ENCODE measurements at places on chromosomes 5 and 9.
A peak's percentile ranks its signal among the peaks of the same experiment; 100 is the strongest.

DNA sequence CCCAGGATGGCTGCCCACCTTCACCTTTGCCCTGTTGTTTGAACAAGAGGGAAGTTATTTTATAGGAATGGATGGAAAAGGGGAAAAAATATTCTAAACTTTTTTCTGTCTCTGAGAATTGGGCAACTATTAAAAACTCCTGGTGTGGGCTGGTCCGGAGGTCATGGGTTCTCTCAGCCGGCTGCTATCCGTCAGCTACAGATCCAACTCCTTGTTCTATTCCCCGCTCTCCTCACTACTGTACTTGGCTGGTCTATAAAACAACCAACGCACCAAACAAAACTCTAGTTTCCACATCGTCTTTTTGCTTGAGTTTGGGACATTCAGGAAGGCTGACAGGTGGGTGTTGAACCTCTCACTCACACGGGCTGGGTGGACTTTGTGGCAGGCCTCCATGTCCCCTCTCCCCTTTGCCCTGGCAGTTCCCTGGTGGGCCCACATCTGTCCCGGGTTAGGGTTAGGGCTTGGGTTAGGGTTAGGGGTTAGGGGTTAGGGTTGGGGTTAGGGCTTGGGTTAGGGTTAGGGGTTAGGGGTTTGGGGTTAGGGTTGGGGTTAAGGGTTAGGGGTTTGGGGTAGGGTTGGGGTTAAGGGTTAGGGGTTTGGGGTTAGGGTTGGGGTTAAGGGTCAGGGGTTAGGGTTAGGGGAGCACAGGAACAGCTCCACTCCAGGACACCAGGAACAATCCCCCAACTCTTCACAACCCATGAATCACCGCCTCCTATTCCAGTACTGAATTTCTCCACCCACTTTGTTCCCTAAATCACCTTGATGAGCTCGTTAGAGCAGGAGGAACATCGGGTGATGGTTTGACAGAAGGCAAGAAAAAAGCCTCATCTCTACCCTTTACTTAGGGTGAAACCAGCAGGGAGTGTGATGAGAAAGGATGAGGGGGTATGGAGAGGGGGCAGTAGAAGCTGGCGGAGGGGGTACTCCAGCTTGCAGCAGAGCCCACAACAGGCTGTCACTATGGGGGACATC is 302.1 kb upstream of the IRX4 start:
- no peak for DNase-seq

GRCh38 chr5:60583616-60584015 is 116.3 kb downstream of the DEPDC1B start:
- no peak for DNase-seq

DNA sequence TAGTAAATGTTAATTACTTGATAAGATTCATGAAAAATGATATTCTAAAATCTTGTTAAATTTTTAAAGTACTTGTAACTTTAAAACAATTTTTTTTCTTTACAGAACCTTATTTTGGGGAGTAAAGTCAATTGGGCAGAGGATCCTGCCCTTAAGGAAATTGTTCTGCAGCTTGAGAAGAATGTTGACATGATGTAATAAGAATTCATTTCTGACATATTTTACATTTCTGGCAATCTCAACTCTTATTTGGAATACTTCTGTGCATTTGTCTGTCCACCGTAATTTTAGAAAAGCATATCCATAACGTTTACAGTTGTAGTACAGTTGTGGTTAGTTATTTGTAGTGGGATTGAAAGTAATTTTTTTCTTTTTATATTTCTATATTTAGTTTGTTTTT is 20.2 kb downstream of the CENPH start:
- no peak for DNase-seq

GRCh38 chr5:79795764-79796398 is 106.2 kb downstream of the CMYA5 start:
- no peak for DNase-seq

DNA sequence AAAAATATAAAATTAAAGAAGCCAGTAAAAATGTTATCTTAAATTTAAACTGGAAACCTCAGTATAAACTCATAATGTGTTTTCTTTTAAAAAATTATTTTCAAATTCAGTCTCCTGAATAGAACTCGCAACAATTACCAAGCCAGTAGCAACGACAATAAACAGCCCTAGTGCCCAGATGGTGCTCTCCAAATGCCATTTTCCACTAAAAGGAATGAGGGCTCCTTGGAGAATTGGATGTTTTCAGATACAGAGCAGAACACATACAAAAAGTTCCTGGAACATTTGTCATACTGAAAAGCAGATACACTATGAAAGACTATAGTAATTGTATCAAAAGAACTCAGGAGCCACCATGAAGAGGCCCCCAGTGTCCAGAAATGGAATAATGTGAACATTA is 97.4 kb downstream of the TMC1 start:
- DNase-seq = no peak

DNA sequence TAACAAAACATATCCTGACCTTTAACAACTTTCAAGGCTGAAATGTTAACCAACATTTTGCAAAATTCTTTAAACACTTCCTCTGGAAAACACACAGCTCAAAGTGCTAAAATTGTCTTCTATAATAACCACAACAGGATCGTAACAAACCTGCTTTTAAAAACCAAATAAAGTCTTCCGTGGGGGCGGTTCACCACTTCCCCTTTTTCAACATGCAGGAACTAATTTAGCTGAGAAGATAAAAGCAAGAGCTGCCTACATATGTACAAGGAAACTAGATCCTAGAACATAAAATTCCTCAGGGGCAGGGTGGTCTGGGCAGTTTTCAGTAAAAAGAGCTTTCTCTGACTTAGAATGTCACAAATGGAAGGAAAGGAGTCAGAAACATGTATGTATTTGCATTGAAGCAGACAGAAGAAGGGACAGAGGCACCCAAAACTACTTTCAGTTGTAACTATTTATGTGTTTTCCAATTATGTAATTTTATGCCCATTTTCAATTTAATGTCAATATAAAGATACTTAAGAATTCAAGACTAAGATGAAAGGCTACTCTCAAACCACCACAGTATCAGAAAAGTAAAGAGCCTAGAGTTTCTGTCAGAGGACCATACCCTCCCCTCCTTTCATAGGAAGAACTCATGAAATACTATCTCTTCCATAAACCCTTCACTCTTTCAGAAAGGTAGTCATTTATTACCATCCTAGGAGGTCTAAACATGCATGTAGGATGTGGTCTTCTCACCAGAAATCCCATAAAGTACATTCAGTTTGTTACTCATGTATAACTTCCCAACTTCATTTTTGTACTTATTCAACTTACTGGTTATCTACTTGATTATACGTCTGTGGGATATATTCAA is 185.9 kb upstream of the RASA1 start:
- DNase-seq = no peak

GRCh38 chr5:74326571-74327338 is 313.8 kb downstream of the ENC1 start:
- peak; percentile 11 for DNase-seq

- DNase-seq = no peak
Observed at GRCh38 chr9:111150181-111150580, 111.9 kb upstream of the LPAR1 start.

DNA sequence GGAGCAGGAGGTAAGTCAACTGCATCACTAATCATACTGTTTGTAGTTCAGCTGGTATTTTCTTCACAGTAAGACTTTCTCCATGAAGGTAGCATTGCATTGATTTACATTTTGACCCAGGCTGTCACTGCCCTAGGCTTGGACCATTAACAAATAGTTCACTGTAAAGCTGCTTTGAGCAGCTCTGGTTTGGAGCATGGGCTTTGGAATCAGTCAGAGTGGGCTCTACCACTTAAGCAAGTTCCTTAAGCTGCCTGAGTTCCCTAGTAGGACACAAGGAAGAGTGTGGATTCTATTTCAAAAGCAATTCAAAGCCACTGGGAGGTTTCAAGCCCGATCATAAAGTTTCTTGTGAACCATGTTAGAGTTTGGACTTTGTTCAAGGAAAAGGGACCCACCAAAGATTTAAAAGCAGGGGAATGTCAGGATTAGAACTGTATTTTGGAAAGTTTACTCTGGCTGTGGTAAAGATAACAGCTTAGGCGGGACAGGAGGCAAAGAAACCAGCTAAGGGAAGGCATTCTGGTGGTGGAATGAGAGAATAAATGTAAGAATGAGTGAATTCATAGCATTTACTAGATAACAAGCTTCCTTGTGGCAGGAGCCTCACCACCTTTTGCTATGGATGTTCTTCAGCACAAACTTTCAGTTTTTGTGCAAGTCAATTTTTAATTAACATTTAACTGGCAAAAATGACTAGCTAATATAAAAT is 12.3 kb upstream of the PANK3 start:
- no peak for DNase-seq

- DNase-seq = no peak
Observed at GRCh38 chr5:64180661-64181343, 15.2 kb downstream of the RNF180 start.

DNA sequence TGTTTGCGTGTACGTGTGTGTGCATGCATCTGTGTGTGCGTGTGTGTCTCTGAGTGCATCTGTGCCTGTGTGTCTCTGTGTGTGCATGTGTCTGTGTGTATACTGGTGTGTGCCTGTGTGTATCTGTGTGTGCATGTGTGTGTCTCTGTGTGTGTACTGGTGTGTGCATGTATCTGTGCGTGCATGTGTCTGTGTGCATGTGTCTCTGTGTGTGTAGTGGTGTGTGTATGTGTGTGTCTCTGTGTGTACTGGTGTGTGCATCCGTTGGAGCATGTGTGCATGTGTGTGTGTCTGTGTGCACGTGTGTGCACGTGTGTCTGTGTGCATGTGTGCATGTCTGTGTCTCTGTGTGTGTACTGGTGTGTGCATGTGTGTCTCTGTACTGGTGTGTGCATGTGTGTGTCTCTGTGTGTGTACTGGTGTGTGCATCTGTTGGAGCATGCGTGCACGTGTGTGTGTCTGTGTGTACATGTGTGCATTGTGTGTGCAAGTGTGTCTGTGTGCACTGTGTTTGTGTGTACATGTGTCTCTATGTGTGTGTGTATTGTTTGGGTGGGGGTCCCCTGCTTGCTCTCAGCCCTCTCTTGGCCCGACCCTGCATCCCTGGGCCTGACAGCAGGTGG is 23.8 kb upstream of the NOTCH1 start:
- DNase-seq = no peak

- no peak for DNase-seq
Observed at GRCh38 chr9:122897969-122898368, 7.2 kb downstream of the RC3H2 start.

GRCh38 chr9:32574858-32575257 is 1.9 kb upstream of the NDUFB6 start:
- no peak for DNase-seq

GRCh38 chr9:130639866-130640555 is 24.4 kb upstream of the PRDM12 start:
- DNase-seq = no peak

- peak; percentile 82 for DNase-seq
Observed at GRCh38 chr5:113487781-113488644, at the start of gene MCC. MCC (minus strand) TSS chr5:113488453.

DNA sequence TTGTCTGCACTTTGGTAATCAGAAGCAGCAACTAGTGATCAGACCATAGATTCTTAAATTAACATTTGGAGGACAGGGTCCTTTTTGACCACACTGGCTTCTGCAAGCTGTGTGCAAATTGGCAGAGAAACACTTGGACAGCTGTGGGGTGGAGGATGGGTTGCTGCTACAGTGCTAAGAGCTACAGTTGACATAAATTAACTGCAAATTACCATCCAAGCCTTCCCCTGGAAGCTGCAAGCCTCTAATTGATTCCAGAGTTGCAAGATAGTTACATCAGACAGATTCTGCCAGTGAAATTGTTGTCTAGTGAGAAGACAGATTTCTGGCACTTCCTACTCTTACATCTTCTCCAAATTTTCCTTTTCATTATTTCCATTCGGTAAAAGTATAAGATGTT is 517.7 kb downstream of the DIRAS2 start:
- DNase-seq = peak; percentile 7

DNA sequence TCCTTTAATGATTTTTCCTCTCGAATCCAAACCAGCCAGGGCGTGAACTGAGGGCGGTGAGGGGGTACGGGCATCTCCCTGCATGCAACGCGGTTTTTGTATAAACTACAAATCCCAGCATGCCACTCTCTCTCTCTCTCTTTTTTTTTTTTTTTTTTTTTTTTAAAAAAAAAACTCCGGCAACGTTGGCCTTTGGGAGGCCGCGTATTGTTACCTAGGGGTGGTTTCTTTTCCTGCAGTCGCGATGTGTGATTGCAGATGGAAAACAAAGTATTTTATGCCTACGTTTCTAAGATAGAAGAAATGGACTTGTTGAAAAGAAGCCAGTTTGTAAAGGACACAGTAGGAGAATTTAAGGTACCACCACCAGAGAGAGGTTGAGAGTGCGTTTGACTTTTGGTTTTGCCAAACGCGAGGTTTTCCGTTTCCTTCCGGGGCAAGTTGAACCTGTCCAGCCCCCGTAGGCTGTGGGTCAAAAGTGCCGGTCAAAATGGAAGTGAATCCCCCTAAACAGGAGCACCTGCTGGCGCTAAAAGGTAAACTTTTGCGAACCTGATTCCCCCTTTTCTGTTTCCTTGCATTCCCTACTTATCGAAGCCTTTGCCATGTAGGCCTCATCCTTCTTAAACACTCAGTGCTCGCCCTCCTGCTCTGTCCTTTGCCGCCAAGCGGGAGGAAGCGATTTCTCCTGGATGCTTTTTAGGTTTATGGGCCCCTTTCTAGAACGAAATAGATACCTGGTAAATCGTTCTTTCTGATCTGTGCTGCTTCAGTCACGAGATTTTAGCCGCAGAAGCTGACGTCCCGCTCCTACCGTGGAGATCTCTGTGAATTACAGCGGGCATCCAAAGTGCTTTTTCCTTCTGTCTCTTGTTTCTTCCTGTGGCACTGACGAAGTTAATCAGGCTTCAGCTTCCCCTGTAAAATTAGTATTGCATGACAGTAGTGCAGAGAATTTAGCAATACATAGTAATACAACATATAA is at the start of the genes SHLD3 and TRAPPC13:
Gene SHLD3, plus strand, starts transcription at position 457 of the 985 bp plus-strand sequence. CDS start 4,561 bp downstream, outside the sequence.
Gene TRAPPC13, plus strand, starts transcription at position 457 of the 985 bp plus-strand sequence. Its CDS starts 34 bp downstream, at position 491.
- DNase-seq = peak; percentile 56

DNA sequence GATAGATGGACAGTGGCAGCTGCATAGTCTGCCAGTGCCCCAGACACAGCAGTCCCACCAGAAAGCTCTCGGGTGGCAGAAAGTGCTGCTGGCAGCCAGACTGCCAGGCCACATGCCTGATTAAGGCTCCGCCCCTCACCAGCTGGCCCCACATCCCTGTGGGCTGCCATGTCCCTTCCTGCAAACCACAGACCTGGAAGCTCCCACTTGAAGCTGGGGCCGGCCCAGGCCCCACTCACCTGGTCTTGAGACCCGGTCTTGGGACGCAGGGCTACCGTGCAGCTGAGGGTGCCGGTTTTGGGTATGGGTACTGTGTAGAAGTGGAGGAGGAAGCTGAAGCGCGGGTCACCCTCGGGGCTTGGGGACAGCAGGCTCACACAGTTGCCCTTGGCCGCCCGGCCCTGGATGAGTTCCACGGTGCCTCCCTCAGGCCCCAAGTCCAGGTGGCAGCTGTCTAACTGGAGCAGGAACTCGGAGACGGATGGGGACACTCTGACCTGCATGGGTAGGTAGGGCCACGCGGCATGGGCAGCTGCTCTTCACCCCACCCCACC is 15.3 kb downstream of the FPGS start:
- no peak for DNase-seq

DNA sequence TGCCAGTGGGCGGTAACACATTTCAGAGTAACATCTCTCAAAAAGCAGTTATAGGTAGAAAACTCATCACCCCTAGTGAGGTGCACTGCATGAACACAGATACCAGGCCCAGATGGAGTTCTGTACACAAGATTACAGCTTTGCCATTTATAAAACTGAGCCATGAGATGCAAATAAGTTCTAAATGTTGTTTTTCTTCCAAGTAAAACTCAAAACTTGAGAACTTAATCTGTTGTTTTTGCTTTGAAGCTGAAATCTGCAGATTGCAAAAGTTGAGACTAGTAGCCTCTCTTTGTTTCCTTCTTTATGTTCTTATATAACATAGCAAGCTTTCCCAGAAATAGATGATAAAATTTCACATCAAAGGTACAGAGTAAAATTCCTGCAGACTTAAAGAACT is 434.1 kb downstream of the PLK2 start:
- DNase-seq = no peak

All from AG09319 (cell line).